ENCODE measurements at places on chromosomes 4 and X.

GRCh38 chr4:52477191-52477780, 181.8 kb downstream of the USP46 start:
- no peak for DNase-seq

GRCh38 chr4:84220990-84221389, 278.1 kb downstream of the NKX6-1 start:
- no peak for DNase-seq

GRCh38 chrX:23503835-23504539, 163.3 kb upstream of the PRDX4 start:
- no peak for DNase-seq

DNA sequence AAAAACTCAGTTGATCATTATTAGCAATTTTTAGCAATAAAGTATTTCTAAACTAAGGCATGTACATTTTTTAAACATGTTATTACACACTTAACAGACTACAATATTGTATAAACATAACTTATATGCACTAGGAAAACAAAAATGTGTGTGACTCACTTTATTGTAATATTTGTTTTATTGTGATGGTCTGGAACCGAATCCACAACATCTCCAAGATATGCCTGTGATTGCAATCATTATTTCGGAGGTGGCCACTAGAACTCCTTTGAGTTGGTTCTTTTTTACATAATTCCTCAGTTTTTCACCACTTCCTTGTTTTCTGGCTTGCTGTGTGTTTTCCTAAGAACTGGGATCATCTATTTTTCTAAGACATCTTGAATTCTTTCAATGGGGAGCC, 53.7 kb downstream of the FBXW7 start:
- DNase-seq = no peak

- no peak for DNase-seq
Observed at GRCh38 chr4:128600996-128601871, 208.3 kb upstream of the JADE1 start.

- peak; percentile 55 for DNase-seq
Observed at GRCh38 chrX:9829308-9830267, 43.4 kb downstream of the SHROOM2 start.

DNA sequence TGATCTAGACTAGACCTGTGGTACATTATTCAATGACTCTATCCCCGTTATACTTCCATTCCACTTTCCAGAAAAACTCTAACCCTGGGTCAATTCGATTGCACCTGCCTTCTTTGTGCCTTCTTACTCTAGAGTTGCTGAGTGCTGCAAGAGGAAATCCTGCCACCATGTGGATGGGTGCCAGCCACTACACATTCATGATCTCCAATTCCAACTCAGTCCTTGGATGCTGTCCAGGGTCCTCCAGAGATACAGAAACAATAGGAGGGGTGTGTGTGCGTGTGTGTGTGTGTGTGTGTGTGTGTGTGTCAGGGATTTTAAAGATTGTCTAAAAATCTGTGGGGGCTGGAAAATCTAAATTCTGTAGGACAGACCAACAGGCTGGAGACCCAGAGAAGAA, 42.9 kb upstream of the INTS6L start:
- DNase-seq = peak; percentile 48

GRCh38 chrX:38311743-38312142, 15.6 kb downstream of the RPGR start:
- no peak for DNase-seq

GRCh38 chrX:39162322-39162735, 361.1 kb downstream of the MID1IP1 start:
- DNase-seq = peak; percentile 68

GRCh38 chr4:8033067-8033755, 93.5 kb upstream of the AFAP1 start:
- DNase-seq = no peak

- DNase-seq = no peak
Observed at GRCh38 chr4:179596621-179597020, 2154.4 kb upstream of the AGA start.

GRCh38 chr4:182370491-182370890, 127.3 kb downstream of the TENM3 start:
- no peak for DNase-seq

- no peak for DNase-seq
Observed at GRCh38 chr4:157837071-157837703, 335.6 kb downstream of the GASK1B start.

DNA sequence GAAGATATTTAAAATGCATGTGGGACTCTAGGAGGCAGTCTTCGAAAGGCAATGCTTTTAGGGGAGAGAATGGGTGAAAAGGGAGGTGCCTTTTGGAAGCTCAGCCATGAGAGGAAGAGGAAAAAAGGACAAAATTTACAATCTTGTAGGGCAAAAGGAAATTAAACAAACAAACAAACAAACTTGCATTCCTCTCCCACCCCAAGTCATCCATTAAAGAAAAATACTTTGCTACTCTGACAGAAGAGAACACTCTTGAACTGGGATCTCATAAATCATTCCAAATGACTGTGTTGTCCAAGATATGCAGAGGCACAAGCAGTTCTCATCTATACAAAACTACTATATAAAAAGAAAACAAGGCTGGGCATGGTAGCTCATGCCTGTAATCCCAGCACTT, 46.7 kb downstream of the HELQ start:
- no peak for DNase-seq

DNA sequence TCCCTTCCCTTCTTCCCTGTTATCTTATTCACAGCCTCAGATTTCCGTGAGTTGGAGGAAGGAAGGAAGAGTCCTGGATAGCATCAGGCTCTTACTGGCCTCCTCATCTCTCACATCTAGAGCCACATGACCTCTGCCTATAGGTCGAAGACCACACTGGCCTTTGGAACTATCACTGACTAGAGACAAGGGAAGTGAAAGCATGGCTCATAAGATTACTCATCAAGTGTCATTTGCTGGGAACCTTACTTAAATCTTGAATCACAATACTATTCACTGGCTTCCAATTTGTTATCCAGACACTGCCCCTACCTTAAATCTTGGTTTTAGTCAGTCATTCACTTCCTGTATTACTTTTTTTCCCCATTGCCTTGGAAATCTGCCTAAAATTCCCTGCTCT, 61.6 kb upstream of the MTMR8 start:
- DNase-seq = no peak

- peak; percentile 29 for DNase-seq
Observed at GRCh38 chr4:37780444-37781130, 45.9 kb upstream of the PGM2 start.

DNA sequence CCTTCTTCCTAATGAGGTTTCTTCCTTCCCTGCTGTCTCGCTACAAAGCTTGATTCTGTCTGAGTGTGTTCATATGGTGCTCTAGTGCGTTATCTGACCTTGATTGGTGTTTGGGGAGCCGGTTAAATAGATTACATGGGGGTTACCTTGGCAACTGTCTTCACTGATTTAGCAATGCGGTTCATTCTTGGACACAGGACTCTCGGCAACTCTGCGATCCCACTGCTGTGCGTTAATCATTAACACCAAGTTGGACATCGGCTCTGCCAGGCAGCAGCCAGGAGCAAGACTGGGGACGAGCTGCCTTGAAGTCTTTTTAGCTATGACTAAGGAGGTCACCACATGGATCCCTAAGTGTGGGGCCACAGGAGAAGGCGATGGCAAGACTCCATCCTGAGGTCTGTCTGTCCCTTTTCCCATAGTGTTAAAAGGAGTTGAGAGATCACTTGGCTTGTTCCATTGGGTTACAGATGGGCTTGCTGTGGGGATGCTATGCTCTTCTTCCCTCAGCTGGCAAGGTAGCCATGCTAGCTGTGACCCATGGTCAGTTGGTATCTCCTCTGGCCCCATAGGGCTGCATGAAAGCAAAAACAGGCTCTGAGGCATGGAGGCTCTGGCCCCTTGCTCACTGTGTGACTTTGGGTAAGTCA, 93.4 kb upstream of the MAMLD1 start:
- no peak for DNase-seq

DNA sequence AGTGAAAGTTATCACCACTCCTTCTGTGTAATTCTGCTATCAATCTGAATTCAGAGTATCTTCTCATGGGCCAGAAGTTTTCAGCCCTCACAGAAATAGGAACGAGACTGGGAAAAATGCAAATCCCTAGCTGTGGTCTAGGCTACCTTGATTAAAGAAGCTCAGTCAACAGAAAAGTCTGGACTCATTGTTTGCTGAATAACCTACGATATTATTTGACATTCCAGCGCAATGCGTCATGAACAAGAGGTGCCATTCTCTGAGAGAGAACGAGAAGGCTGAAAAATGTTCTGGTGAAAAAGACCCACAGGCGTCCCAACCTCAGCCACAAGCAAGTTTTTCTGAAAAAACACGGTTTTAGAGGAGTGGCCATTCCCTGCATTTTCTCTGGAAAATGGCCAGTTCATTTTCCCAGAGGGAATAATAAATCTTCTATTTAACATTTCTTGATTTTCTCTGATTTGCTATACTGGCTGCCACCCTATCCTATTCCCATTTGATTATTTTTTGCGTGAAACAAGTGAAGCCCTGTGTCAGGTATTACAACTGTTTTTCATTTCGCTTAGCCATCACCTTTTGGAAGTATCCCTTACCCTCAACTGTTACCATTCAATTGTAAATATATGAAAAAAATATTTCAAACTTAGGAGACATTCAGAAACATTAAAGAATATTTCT, 1117.6 kb upstream of the PRKX start:
- no peak for DNase-seq

DNA sequence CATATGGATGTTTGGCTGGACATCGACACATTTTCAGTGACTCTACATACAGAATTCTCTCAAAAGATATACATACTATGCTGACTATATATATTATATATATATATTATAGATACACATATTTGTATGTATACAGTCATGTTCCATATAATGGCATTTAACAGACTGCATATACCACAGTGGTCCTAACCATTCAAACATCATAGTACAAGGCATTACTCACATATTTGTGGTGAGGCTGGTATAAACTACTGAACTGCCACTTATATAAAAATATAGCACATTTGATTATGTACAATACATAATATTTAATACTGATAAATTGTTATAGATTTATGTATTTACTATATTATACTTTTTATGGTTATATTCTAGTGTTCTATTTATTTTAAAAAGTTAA, 168.5 kb downstream of the IL15 start:
- no peak for DNase-seq

- DNase-seq = no peak
Observed at GRCh38 chr4:5993876-5994811, 24.1 kb downstream of the C4orf50 start.

DNA sequence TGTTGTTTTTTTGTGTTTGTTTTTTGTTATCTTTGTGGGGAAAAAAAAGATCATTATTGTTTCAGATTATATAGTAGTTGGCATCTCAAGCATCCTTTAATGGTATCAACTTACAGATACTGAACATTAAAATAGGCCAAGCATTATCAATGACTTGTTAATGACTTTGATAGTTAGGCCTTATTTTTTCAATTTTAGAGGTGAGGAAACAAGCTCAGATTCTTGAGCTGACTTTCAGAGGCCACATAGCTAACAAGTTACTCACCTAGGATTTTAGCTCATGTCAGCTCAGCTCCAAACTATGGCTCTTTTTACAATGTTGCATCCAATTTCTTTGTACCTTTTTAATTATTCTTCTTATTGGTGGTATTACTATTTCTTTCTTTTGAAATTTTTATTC, 471 bp upstream of the PLAC8 start:
- DNase-seq = no peak

DNA sequence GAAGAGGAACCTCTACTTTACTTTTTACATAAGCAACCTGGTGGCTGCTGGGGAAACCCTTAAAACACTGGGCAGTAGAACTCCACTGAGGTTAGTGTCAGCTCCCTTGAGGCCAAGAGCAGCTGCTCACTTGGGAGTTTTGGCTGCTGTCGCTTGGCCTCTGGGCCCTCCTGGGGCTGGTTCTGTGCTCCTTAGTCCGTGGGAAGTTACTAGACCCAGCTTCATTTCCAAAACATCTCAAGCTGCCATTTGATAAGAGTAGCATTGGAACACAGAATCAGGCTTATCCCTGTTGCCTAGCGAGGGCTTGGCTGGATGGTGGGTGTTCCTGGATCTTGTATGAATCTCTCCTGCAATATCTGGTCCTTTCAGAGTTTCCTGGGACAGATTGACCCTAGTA, 26.1 kb downstream of the RNF4 start:
- DNase-seq = no peak

DNA sequence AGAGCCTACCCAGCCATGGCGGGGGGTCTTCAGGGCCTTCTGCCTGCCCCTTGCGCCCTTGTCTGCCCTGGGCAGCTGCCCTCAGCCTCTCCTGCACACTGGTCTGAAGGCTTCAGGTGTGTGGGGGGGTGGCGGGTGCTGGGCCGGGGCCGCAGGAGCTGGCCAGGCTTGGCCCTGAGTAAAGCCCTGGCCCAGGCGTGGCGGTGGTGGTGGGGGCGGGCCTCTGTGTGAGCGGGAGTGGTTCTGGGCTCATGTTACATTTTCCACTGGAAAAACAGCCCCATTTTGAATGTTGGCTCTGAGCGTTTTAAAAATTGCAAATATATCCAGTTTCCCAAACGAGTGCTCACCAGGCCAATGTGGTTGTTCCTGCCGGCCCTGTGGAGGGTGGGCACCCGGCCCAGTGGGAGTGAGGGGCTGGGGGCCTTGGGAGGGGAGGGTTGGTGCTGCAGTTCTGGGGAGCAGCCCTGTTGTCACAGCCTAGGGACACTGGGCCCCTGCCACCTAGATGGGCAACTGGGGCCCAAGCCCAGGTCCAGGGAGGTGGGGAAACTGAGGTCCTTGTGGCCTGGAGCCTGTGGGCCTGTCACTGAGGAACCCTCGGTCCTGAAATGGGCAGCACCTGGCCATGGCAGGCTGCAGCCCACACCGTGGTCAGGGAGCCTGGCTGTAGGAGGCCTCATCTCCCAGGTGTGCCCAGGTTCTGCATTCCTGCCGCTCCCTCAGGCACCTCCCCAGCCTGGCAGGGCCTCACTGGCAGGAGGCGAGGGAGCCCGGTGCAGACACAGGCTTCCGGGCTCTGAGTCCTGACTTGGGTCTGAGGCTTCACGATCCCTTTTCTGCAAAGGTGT, 28.3 kb downstream of the FGFRL1 start:
- DNase-seq = no peak

DNA sequence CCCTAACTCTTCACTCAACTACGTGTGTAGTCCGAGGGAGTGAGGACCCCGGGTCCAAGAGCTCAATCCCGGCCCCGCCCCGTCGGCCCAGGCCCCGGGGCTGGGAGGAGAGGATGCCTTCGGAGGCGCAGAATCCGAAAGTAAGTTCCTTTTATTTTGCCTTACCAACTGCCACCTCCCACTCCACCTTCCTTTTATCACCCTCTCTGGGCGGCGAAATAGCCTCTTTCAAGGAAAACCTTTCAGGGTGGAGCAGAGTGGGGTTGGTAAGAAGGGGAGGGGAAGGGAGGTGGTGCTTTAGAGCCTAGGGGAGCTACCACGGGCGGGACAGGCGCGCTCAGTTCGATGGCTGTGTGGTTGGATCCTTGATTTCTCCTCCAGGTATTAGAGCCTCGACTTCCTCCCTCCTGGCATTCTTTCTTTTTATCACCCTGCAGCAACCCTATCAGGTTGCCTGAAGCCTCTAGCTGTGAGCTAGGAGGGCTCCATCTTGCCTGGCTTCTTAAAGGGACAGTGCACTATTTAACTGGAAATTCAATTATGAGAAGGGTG, 191.2 kb downstream of the RRAGB start:
- peak; percentile 2 for DNase-seq

GRCh38 chr4:112277220-112277619, 8.5 kb downstream of the TIFA start:
- DNase-seq = no peak

GRCh38 chr4:183760326-183760725, 101.2 kb downstream of the TRAPPC11 start:
- no peak for DNase-seq

All from stimulated activated CD4-positive, alpha-beta T cell treated with anti-CD3 and anti-CD28 coated beads, Interleukin-15, amount 100 ng/mL, for 24 hours (primary cell).